Activated naive CD8-positive, alpha-beta T cell treated with anti-CD3 and anti-CD28 coated beads for 36 hours (primary cell): ENCODE measurements at places on chromosomes 6 and 20. TPM values are rescaled to one million over a fixed set of nuclear protein-coding genes. Genes with fewer than 3 reads are reported as not detected.

GRCh38 chr6:31619805-31620585 is 520 bp upstream of the PRRC2A start:
- peak; percentile 98 for DNase-seq
- H3K36me3 ChIP-seq: peaks cover 54% of the 10 kb centered on the region
- peak overlapping the region; percentile 97 for H3K27ac ChIP-seq

GRCh38 chr6:168221000-168221399 is 98.6 kb downstream of the DACT2 start:
- H3K36me3 ChIP-seq: no peaks in the 10 kb centered on the region
- H3K4me1 ChIP-seq: no peaks in the 10 kb centered on the region
- H3K4me3 ChIP-seq: no peak overlapping the region
- no peak overlapping the region for H3K27ac ChIP-seq
- DNase-seq: no peak
- peaks cover 4% of the 10 kb centered on the region for H3K27me3 ChIP-seq

DNA sequence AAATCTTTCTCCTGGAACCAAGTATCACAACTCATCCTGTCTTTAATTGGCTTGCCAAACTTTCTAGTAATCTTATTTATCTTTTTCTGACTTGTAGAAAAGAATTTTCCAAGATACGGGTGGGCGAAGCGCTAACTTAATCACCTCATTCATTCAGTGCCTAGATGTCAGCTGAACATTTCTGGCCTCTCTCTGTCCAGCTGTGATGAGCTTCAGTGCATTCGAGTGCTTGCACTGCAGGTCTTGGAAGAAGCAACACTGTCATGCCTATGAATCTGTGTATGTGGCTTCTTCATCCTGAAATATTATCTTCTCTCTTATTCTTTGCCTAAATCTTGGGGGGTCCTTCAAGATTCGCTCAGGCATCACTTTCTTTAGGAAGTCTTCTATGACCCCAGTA is 16.3 kb upstream of the ENPP1 start:
- H3K36me3 ChIP-seq: no peaks in the 10 kb centered on the region
- no peak overlapping the region for H3K27ac ChIP-seq
- H3K27me3 ChIP-seq: peaks cover 14% of the 10 kb centered on the region
- DNase-seq: no peak

- no peak for DNase-seq
- no peaks in the 10 kb centered on the region for H3K36me3 ChIP-seq
- H3K27me3 ChIP-seq: no peaks in the 10 kb centered on the region
- no peak overlapping the region for H3K4me3 ChIP-seq
These were observed 790.9 kb downstream of the TFAP2A start for GRCh38 chr6:9623985-9624384.

- H3K4me1 ChIP-seq: peaks cover 2% of the 10 kb centered on the region
- H3K36me3 ChIP-seq: no peaks in the 10 kb centered on the region
- H3K4me3 ChIP-seq: no peak overlapping the region
- DNase-seq: no peak
These were observed 2.4 kb upstream of the PPP1R3G start for GRCh38 chr6:5082487-5083306.

GRCh38 chr6:88922775-88923548 is 40.5 kb downstream of the RNGTT start:
- H3K27ac ChIP-seq: no peak overlapping the region
- H3K27me3 ChIP-seq: no peaks in the 10 kb centered on the region
- DNase-seq: no peak
- H3K36me3 ChIP-seq: peaks cover 27% of the 10 kb centered on the region

GRCh38 chr20:16485401-16485800 is 87.8 kb downstream of the KIF16B start:
- H3K4me1 ChIP-seq: no peaks in the 10 kb centered on the region
- no peak overlapping the region for H3K27ac ChIP-seq
- no peak for DNase-seq
- H3K27me3 ChIP-seq: no peaks in the 10 kb centered on the region

Gene MAPK13
- 53.0 TPM for total RNA-seq

Gene ERVFRD-1
- not detected for total RNA-seq

Gene ZGPAT
- 22.1 TPM for total RNA-seq

Gene MATN4
- 1.1 TPM for total RNA-seq

Gene SSR1
- total RNA-seq: 139 TPM

Gene RSPH3
- total RNA-seq: 3.3 TPM
